CD8-positive, alpha-beta memory T cell (primary cell): ENCODE measurements at places on chromosomes 4 and X.

- H3K36me3 ChIP-seq, result no peaks in the 10 kb centered on the region
- no peak for DNase-seq
- H3K4me1 ChIP-seq, result no peaks in the 10 kb centered on the region
- H3K4me3 ChIP-seq, result no peak overlapping the region
Measured at GRCh38 chrX:81291996-81292395, 90.1 kb downstream of the SH3BGRL start.

DNA sequence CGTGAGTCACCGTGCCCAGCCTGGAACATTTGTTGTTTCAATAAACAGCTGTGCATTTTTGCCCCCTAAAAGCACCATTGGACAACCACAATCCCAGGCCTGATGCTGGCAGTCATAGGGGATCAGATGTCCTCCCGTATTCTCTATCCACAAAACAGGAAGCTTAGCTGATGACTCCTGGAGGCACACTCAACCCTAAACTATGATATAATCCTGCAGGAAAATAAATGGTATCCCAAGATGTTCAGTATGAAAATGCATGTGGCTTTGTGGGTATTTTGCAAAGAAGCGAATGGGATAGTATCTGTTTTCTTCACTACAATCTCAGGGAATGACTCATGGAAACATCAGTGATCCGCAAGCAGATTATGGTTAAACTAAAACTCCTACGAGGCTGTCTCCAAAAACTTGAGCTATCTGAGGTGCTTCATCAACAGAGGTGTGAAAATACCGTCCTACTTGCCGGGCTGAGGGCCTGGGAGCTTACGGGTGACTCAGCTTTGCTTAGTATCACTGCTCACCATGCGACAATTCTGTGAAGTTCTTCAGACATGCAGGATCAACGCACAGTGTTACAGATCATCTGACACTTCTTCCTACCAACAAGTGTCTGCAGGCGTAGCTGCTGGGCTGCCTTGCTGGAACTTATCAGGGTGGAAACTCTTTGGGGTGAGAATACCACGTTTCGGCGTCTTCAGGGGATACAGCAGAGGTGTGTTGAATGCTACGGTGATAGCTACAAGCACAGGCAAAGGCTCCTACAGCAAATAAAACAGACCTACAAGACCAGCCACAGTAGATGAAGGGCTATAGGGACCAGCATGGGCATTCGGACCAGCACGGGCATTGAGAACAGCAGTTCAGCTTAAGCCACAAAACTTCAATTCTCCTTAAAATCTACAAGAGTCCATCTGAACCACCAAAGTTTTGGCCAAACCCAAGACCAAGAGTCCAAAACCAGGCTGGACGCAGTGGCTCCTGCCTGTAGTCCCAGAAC, 148.5 kb downstream of the DHRSX start:
- H3K36me3 ChIP-seq, result no peaks in the 10 kb centered on the region
- DNase-seq, result no peak
- H3K4me3 ChIP-seq, result no peak overlapping the region
- no peaks in the 10 kb centered on the region for H3K4me1 ChIP-seq

- no peak for DNase-seq
- no peak overlapping the region for H3K4me3 ChIP-seq
- H3K4me1 ChIP-seq, result no peaks in the 10 kb centered on the region
- H3K36me3 ChIP-seq, result no peaks in the 10 kb centered on the region
Measured at GRCh38 chrX:128807367-128807766, 715.9 kb downstream of the SMARCA1 start.

DNA sequence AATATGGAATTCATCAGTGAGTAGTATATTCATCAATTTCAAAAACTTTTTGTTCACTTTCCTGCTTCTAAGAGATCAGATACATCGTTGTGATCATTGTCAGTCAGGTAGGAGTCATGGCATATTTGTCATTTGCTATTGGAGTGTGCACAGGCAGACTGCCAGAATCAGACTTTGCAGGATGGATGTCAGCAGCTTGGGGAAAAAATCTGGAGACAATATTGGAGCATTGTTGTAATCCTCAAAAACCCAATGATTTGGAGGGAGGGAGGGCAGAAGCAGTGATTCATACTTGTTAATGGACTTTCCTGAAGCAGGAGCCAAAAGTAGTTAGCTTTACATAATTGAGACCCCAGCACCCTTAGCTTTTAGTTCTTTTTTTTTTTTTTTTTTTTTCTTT, 59.6 kb upstream of the DRP2 start:
- H3K4me1 ChIP-seq, result no peaks in the 10 kb centered on the region
- no peaks in the 10 kb centered on the region for H3K27me3 ChIP-seq
- no peak overlapping the region for H3K4me3 ChIP-seq
- no peaks in the 10 kb centered on the region for H3K36me3 ChIP-seq

GRCh38 chr4:170425521-170426143, 335.9 kb upstream of the AADAT start:
- H3K27me3 ChIP-seq, result no peaks in the 10 kb centered on the region
- no peak overlapping the region for H3K27ac ChIP-seq
- H3K4me1 ChIP-seq, result no peaks in the 10 kb centered on the region
- H3K4me3 ChIP-seq, result no peak overlapping the region
- H3K36me3 ChIP-seq, result no peaks in the 10 kb centered on the region

GRCh38 chrX:150548251-150548650, 20.2 kb upstream of the MTM1 start:
- no peak overlapping the region for H3K4me3 ChIP-seq
- no peak for DNase-seq
- H3K4me1 ChIP-seq, result peaks cover 23% of the 10 kb centered on the region

- no peak overlapping the region for H3K27ac ChIP-seq
- DNase-seq, result no peak
- H3K27me3 ChIP-seq, result no peaks in the 10 kb centered on the region
- no peaks in the 10 kb centered on the region for H3K4me1 ChIP-seq
Measured at GRCh38 chr4:71389149-71389827, 50.5 kb downstream of the SLC4A4 start.

GRCh38 chrX:136666088-136666487, 18.1 kb downstream of the CD40LG start:
- H3K27ac ChIP-seq, result no peak overlapping the region
- no peak for DNase-seq
- H3K36me3 ChIP-seq, result peaks cover 1% of the 10 kb centered on the region
- H3K4me1 ChIP-seq, result peaks cover 44% of the 10 kb centered on the region
- no peaks in the 10 kb centered on the region for H3K27me3 ChIP-seq

DNA sequence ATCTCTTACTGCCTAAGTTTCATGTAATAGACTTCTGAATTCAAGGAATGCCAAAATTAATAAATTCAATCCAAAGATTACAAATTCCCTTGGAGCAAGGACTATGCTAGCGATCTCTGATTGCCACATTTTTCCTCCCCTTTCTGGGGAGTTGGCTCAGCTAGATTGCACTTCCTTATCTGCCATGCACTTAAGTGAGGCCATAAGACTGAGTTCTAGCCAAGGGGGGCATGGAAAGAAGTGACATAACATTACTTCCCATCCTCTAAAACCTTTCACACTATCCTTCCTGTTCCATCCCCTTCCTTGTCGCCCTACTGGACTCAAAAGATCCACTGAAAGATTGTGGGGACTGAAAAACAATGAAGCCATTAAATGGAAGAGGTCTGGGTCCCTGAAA, 53.8 kb upstream of the TXK start:
- H3K36me3 ChIP-seq, result no peaks in the 10 kb centered on the region
- no peak overlapping the region for H3K27ac ChIP-seq
- DNase-seq, result no peak
- no peak overlapping the region for H3K4me3 ChIP-seq
- H3K27me3 ChIP-seq, result no peaks in the 10 kb centered on the region

DNA sequence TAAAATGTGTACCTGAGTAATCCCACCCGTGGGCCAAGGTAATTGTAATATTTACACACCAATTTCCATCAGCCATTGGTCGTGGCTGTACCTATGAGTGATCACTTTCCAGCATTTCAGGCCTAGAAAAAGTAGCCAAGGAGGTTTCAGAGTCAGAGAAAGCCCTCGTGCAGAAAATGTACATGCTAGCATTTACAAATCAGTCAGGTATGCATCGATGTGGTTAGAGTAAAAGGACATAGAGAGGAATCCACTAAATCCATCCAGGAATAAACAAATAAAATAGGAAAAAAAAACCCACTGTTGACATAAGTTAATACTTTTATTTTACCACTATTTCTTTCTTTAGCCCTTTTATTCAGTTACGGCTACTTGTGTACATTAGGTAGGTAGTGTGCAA, 256.8 kb downstream of the TRIML1 start:
- no peaks in the 10 kb centered on the region for H3K4me1 ChIP-seq
- no peaks in the 10 kb centered on the region for H3K27me3 ChIP-seq
- H3K36me3 ChIP-seq, result no peaks in the 10 kb centered on the region
- no peak overlapping the region for H3K27ac ChIP-seq
- DNase-seq, result no peak
- no peak overlapping the region for H3K4me3 ChIP-seq

GRCh38 chr4:156779042-156779441, 192.6 kb downstream of the PDGFC start:
- DNase-seq, result no peak
- H3K36me3 ChIP-seq, result no peaks in the 10 kb centered on the region
- H3K4me3 ChIP-seq, result no peak overlapping the region
- H3K4me1 ChIP-seq, result no peaks in the 10 kb centered on the region

DNA sequence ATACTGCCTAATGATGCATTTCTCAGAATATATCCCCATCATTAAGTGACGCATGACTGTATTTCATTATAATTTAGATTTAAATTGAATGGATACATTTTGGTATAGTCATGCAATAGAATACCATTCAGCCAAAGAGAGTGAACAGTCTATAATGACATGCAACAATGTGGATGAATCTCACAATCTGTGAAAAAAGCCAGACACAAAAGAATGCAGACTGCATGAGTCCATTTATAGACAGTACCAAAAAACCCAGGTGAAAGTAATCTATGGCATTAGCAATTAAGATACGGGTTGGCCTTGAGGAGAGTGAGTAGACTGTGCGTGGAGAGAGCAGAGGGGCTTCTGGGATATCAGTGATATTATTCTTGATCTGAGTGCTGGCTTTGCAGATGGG, 239.7 kb upstream of the PGRMC2 start:
- H3K4me3 ChIP-seq, result no peak overlapping the region
- no peaks in the 10 kb centered on the region for H3K4me1 ChIP-seq
- H3K36me3 ChIP-seq, result no peaks in the 10 kb centered on the region
- no peaks in the 10 kb centered on the region for H3K27me3 ChIP-seq
- H3K27ac ChIP-seq, result no peak overlapping the region

DNA sequence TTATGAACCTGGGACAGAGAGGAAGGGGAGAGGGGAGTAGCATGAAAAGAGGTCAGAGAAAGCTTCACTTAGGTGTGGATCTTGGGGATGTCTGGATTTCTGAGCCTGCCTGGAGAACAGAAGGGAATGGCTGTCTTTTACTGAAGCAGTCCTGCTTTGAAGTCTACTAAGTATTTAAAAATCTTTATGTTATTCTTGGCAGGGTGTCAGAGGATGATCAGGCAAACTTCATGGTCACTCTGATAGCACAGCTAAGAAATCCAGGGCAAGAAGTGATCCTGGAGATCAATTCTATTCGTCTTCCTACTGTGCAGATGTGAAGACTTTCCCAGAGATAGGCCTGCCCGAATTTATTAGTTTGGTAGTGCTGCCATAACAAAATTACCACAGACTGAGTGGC, 464.4 kb upstream of the BOD1L1 start:
- no peaks in the 10 kb centered on the region for H3K4me1 ChIP-seq
- H3K27ac ChIP-seq, result no peak overlapping the region
- H3K4me3 ChIP-seq, result no peak overlapping the region
- no peaks in the 10 kb centered on the region for H3K27me3 ChIP-seq

GRCh38 chrX:11870789-11871188, 112.8 kb downstream of the MSL3 start:
- no peak overlapping the region for H3K27ac ChIP-seq
- H3K4me1 ChIP-seq, result no peaks in the 10 kb centered on the region
- no peaks in the 10 kb centered on the region for H3K36me3 ChIP-seq
- H3K27me3 ChIP-seq, result no peaks in the 10 kb centered on the region

DNA sequence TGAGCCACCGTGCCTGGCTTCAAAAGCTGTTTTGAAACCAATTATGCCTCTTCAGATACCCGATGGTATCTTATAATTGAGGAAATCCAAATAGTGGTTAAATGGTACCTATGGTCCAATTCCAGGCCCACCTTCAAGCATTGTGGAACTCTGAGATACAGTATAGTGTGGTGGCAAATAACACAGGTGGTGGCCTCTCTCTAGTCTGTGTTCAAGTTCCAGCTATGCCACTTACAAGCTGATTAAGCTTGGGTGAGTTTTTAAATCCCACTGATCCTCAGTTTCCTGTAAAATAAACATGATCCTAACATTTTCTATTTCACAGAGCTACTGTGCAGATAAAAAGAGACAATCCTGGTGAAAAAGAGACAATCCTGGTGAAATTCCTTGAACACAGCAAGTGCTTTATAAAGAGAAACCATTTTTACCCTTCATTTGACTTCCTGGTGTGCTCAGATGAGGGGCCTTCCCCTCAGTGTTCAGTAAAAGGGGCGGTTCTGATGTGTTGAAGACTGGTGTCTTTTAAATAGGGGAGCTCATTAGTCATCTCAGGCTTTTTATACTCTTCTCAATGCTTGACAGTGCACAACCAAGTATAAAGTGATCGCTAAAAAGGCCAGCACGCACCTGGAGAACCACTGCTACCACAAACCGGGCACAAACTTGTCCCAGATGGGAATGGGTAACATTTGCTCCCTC, 30.8 kb upstream of the CD40LG start:
- no peak for DNase-seq
- H3K4me3 ChIP-seq, result no peak overlapping the region
- H3K36me3 ChIP-seq, result no peaks in the 10 kb centered on the region
- H3K27ac ChIP-seq, result no peak overlapping the region
